ENCODE measurements at places on chromosomes 7 and 10.

GRCh38 chr7:130150587-130150986 lies 54.6 kb downstream of the TMEM209 start:
- no peak for DNase-seq

GRCh38 chr10:44982114-44982460 lies 3.5 kb upstream of the DEPP1 start:
- no peak for DNase-seq

DNA sequence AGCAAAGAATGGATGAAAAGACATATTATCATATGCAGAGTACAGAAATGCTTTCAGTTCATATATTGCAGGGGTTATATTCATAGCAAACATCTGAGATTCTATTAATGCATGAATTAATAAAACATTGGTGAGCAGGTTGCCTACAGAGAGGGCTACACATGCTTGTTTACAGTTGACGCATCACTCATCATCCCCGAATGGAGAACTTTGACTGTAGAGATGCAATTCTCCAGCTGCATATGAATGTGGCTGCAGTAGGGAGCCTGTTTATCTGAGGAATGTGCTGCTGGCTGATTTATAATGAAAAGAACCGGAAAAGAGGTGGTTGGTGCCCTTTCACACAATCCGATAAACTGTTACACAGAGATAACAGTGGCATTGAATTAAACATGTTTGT lies 116.5 kb downstream of the GRM3 start:
- no peak for DNase-seq

DNA sequence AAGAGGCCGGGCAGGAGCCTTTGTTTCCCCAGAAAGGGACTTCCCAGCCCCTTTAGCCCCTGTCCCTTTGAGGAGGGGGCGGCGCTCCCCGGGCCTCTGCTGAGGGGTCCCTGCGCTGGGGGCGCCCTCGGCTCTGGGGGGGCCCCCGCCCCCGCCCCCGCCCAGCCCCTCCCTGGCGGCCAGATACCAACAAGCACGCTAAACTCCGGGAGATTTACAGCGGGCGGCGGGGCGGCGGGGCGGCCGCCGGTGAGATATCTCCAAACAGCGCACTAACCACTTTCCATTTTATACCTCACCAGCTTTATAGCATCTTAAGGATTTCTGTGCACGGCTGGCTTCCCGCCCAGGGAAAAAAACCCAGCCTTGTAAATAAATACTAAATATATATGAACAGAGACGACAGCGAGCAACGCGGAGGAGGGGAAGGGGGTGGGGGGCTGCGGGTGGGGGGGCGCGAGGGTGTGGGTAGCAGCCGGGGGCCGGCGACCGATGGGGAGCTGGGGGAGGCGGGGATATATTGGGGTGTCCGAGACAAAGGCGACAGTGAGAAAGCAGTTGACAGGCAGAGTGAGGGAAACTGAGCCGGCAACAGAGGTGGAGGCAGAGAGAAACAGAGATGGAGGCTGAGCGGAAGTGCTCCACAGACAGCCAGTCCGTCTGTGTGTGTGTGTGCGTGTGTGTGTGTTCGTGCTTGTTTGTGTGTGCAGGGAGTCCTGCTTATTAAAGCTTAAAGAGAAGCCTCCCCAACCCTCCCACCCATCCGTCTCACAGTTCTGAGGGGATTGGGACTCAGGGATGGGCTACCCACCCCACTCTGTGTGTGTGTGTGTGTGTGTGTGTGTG lies 85.8 kb downstream of the HIF1AN start:
- DNase-seq = no peak

DNA sequence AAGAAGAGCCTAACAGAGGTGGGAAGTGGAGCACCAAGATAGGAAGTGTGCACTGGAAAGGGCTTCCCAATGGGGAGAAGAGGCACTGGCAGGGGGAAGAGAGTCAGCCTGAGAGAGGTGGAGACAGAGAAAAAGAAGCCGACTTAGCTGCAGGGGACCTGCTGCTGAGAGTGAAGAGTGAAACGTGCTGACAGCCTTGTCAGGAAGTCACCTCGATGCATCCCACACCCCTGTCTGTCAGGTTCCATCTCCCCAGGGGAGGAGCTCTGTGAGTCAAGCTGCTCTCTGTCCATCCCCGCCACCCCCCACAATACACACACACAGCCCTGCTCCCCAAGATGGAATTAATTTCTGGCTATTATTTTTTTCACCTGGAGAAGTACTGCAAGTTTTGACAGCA lies 14.0 kb downstream of the KAZALD1 start:
- no peak for DNase-seq

DNA sequence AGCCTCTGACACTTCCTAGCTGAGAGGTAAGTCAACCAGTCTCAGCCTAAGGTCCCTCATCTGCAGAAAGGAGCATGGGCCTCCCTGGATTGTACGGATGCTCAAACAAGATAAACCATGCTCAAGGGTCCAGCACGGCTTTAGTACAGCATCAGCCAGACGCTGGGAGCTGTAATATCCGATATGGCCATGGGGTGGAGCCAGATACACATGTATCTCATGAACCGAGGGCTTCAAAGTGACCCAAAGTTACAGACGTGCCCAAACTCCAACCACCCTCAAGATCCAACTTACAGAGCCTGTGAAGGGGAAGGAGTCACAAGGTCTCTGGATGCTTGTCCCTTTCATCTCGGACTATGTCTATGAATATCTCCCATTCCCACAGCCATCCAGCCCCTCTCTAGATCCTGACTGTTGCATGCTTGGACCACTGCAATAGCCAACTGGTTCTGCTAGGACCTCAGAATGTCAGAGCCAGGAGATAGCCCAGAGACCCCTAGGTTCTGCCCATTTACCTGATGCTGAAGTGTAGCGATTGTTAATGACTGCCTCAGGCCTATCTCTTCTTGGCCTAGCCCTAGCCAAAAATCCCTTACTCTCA lies 142.4 kb downstream of the SH3PXD2A start:
- DNase-seq = peak; percentile 79

DNA sequence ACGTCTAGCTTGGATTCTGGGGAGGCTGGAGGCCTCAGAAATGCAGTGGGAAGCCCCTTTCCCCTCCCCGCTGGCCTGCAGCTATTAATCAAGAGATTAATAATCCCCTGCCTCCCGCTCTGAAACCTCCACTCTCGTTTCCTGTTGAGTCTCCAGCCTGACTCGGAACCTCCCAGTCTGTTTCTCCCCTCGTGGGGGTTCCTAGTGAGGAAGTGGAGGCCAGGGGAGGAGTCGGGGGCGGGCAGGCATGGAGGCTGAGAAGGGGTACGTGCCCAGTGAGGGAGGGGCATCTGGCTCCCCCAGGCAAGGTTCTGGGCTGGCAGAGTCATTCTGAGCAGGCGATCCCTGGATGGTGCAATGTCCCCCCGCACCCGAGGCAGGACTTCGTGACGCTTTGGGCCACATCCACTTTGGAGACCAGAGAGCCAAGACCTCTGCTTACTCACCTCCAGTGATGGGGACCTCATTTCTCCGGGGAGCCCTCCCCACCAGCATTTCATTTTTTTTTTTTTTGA lies 73.6 kb downstream of the COL26A1 start:
- no peak for DNase-seq

GRCh38 chr7:135802697-135803096 lies 54.1 kb upstream of the FAM180A start:
- no peak for DNase-seq

DNA sequence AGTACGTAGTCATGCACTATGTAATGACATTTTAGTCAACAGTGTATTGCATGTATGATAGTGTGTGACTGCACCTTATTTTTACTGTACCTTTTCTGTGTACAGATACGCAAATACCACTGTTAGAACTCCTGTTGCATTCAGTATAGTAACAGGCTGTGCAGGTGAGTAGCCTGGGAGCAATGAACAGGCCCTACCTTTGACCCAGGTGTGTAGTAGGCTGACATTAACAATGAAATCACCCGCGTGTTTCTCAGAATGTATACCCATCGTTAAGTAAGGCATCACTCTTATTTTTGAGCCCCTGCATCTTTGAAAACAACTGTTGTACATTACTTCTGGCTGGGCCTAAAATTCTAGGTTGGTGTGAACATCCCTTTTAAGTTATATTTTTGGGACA lies 41.6 kb downstream of the DAGLB start:
- DNase-seq = no peak

- no peak for DNase-seq
Observed at GRCh38 chr10:21519397-21519933, 6.0 kb downstream of the SKIDA1 start.

DNA sequence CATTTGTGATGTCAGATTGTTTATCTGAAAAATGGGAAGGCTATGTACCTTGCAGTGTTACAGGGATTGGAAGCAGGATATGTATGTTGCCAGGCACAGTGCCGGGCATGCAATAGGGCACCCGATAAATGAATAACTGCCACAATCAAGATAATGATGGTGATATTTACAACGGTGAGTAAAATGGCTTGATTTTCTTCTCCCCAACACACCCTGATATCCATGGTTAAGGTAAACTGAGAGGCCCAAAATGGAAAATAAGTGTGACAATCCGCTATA lies 108.3 kb downstream of the CYP26A1 start:
- DNase-seq = no peak

GRCh38 chr7:157938211-157938610 lies 601.4 kb downstream of the DNAJB6 start:
- DNase-seq = no peak

- DNase-seq = no peak
Observed at GRCh38 chr7:12013983-12014382, 182.0 kb upstream of the THSD7A start.

DNA sequence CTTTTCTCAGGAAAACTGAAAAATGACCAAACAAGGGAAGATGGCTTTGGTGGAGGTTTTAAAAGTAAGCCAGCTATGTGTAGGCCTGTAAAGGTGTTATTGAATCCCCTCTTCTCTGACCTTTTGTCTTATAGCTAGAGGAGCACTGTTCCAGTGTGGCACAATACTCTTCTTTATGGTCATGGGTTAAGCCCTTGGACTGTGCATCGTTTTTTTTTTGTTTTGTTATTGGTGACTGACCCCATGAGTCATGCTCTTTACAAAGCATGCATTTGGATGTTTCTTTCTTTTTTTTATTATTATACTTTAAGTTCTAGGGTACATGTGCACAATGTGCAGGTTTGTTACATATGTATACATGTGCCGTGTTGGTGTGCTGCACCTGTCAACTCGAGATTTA lies 19.6 kb upstream of the FAM25A start:
- no peak for DNase-seq

GRCh38 chr7:17934094-17934493 lies 6.2 kb downstream of the SNX13 start:
- no peak for DNase-seq

DNA sequence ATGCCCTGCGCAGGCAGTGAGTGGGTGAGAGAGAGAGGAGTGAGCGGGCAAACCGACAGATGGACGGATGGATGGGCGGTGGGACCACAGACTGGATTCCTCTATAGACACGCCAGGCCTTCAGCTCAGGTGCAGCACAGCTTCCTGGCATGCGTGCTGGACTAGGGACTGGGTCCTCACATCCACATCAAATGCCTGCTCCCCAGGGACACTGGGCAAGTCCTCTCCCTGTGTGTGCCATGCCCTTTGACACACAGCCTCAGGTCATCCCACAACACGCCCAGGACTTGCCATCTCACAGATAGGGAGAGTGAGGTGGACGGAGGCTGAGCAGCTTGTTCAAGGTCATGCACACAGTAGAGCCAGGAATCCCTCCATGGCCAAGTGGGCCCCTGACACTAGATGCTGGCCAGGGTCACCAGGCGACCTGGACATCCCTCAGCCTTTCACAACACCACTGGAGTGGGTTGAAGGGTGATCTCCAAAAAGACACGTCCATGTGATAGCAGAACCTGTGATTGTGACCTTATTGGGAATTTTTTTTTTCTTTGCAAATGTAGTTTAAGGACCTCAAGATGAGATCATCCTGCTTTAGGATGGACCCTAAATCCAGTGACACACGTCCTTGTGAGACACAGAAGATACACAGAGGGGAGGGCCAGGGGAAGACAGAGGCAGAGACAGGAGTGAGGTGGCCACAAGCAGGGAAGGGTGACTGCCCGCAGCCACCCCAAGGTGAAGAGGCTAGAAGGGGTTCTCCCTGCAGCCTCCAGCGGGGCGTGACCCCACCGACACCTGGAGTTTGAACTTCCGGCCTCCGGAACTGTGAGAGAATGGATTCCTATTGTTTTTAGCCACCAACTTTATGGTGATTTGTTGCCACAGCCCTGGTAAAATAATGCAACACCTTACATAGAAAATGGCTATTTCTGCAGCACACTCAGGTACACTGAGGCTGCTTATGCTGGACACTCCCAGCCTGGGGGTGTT lies 155.0 kb upstream of the CHST15 start:
- DNase-seq = no peak

DNA sequence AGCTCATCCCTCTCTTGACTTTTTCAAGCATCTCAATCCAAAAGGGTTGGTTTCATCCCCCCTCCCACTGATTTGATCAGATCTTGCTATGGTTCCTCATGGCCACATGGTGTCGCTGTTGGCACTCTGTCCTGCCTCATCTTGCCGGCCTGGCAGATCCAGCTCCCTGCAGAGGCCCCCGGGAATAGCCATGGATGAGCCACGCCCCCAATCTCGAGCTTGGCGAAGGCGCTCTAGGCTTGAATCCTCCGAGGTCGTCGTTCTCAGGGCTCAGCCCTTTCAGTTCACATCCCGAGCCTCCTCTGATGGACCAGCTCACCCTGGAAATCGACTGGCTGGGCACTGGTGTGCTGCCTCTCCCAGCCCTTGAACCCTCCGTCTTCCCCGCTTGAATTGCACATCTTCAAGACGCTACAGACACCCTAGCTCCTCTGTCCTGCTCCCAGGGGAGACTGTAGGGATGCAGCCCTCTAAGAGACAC lies 628.7 kb downstream of the TYW1 start:
- no peak for DNase-seq

- no peak for DNase-seq
Observed at GRCh38 chr10:34334908-34335307, 480.2 kb downstream of the PARD3 start.

DNA sequence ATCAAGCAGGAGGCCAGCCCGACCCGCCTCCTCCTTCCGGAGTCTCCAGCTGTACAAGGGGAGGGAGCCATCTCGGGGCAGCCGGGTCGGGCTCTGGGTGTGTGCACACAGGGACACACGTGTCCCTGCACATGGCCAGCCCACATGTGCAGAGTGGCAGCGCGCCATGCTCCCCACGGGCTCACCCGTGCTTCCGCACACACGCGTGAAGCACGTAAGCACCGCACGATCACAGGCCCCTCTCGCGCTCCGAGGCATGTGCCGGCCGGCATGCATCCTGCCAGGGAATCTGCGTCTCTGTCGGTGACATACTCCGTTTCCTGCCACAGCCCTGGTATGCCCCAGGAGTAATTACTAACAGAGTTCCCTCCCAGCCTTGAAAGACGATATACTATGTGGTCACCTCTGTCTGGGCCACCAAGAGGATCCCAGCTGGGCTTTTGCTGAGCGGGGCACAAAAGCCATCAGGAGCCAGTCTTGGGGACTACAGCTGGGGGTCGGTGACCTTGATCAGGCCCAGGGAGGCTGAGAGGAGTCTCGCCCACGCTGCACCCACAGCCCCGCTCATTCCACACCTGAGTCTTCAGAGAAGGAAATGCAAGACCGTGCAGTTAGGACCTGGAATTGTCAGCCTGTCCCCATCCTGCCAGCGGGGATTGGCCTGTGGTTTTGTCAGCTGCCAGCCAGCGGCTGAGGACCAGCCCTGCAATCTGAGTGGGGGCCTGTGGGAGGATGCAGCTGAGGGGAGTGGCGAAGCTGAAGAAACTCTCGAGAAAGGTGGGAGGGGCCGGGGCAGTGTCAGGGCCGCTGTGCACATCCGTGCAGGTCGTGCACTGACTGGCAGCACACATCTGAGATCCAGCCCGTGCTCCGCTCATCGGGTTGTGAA lies 11.0 kb upstream of the LFNG start:
- DNase-seq = no peak

Data from C1 segment of cervical spinal cord (tissue), 14 donors.